CD4-positive, alpha-beta T cell treated with Interleukin-21 for 1 hour (primary cell): ENCODE measurements at places on chromosomes 1 and 21.
A peak's percentile ranks its signal among the peaks of the same experiment; 100 is the strongest.

GRCh38 chr1:199946305-199947155 lies 81.0 kb upstream of the NR5A2 start:
- DNase-seq: no peak

DNA sequence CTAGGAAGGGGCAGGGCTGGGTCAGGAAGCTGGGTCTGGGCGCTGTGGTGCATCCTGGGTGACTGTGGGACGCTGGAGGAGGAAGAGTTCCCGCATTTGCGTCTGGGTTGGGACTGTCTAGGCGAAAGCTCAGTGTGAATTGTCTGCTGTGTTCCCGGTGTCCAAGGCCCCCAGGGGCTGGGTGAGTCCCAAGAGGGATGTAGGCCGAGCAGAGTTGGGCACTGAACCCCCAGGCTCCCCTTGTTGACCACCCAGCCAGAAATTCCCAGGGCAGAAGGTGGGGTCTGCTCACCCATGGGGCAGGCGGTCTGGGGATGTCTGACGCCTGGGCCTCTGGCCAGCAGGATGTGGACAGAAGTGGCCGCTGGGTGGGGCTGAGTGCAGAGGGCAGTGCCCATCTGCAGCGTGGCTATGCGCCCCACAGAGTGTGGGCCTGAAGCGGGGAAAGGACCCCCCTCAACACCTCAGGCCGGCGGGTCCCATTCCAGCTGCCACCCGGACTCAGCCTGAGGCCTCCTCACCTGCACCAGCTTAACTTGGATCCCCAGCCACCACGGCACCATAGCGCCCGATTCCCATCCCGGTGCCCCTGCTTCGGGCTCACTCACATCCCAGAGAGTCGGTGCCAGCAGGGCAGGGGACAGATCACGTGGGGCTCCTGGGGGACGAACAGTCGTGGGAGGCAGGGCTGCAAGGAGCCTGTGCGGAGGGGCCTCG lies 37.0 kb upstream of the POFUT2 start:
- DNase-seq: no peak

GRCh38 chr1:147046189-147046862 lies 108.2 kb downstream of the NBPF12 start:
- peak; percentile 22 for DNase-seq

GRCh38 chr1:224769452-224770335 lies 153.6 kb downstream of the CNIH3 start:
- no peak for DNase-seq

DNA sequence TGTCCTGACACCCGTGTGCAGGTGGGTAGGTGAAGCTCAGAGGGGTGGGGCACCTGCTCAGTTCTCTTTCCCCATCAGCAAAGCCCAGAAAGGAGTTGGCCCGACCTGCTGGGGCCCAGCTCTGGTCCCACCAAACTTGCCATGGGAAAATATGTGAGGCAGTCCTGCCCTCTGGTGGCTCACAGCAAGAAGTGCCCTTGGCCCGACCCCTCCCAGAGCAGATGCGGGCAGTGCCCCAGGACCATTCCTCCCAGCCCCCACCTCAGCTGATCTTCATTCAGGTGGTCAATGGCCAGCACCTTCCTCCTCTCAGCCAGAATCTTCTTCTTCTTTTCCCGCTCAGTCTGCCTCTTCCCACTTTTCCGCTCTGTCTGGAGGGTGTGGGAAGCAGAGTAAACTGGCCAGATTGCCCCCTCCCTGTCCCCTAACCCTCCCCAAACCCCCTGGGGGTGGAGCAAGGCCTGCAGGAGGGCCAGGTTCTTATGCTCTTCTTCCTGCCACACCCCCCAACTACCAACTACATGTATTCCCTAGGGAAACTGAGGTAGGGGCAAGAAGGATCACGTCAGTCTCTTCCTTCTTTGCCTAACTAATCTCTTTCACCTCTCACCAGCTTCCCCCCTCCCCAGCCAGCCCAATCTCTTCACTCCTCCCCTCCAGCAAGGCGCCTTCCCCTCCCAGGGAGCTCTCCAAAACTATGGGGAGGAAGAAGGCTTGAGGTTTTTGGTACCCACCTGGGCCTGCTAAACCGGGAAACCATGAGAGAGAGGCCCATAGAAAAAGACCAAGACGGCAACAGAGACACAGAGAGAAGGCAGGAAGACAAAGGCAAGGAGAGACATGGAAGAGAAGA lies 15.6 kb downstream of the TNNT2 start:
- no peak for DNase-seq

- no peak for DNase-seq
Measured at GRCh38 chr1:220967911-220968310, 88.7 kb downstream of the HLX start.

DNA sequence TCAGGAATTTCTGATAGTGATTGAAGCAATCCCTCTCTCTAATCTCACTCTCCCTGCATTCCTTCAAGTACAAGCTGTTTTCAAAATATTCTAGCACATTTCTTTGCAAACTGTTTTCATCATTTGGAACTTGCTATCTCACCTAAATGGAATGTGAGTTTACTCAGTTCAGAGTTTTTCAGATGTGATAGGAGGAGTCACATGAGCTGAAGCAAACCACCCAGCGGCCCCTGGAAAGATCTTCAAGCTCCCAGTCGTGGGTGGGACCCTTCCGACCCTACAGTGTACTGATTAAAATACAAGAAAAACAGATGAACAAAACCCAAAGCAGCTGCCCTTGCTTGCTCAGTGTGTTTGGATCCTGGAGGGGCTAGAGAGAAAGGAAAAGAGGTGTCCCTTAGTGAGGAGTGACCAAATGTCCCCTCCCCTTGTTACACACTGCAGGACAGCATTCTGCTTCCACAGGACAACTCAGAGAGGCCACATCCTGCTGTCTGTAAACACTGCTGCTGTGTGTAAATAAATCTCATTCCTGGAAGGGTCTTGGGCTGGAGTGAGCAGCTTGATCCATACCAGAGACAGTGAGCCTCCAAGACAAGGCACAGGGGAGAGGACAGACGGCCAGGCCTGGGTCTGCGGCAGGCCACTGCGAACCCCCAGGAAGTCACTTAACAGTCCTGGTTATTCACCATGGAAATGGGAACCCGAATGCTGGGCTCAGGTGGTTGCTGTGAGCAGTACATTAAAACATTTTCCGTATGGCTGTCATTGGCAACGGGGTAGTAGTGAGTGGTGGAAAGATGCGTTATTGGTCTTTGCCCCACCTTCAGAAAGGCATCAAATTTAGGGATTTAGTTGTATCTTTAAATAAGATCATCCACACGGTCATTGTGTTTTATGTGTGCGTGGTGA lies 229.2 kb downstream of the RHOU start:
- no peak for DNase-seq

DNA sequence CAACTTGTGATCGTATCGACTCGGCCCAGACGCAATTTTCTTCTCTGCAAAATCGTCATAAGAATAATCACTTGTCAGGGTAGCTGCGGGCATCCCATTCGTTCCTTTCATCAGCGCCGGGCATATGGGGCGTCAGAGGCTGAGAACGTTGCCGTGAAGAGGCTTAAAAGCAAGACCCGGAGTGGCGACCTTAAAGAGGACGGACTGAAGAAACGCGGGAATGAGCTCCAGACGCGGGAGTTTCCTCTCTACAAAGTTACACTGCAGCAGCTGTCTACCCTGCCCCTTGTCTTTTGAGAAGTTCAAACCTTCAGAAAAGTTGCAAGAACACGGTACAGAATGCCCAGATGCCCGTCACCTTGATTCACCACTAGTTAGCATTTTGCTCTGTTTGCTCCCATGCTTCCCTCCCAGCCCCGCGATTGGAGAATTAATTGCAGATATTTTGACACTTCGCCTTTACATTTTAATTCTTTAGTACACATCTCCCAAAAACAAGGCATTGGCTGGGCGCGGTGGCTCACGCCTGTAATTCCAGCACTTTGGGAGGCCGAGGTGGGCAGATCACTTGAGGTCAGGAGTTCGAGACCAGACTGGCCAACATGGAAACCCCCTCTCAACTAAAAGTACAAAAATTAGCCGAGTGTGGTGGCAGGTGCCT lies 967 bp downstream of the CENPS start:
- no peak for DNase-seq

GRCh38 chr1:184392779-184393522 lies 6.1 kb downstream of the C1orf21 start:
- no peak for DNase-seq

GRCh38 chr1:71081697-71082080 lies 854 bp upstream of the ZRANB2 start:
- DNase-seq: no peak

- DNase-seq: no peak
Measured at GRCh38 chr1:18883079-18883478, 19.3 kb downstream of the ALDH4A1 start.

GRCh38 chr1:153206631-153207030 lies 3.4 kb downstream of the LELP1 start:
- no peak for DNase-seq

DNA sequence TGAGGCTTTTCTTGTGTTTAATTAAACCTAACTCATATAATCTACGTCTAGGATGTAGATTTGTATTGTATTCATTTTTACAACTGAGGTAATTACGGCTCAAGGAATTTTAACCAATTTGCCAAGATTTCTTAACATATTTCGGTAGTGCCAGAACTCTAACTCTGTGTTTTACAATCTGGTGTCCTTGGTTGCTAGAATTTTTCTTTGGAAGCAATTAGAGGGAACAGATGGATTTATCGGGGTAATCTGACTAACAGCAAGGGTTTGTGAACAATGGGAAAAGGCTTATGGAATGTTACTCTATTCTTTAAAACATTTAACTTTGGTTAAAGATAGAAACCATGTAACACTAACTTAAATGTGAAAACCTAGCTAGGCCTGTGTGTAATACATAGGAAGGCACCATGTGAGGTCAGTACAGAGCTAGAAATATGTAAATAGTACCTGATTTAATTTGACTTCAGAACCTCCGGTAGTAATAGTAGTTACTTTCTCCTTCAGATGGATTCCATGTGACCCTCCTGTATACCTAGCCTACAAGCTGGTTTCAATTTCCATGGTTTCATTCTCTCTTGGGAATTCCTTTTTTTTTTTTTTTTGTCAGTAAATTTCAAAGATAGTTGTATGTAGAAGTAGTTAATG lies 1.2 kb downstream of the MTF2 start:
- DNase-seq: peak; percentile 66

GRCh38 chr21:32794644-32795079 lies 23.1 kb upstream of the PAXBP1 start:
- no peak for DNase-seq

DNA sequence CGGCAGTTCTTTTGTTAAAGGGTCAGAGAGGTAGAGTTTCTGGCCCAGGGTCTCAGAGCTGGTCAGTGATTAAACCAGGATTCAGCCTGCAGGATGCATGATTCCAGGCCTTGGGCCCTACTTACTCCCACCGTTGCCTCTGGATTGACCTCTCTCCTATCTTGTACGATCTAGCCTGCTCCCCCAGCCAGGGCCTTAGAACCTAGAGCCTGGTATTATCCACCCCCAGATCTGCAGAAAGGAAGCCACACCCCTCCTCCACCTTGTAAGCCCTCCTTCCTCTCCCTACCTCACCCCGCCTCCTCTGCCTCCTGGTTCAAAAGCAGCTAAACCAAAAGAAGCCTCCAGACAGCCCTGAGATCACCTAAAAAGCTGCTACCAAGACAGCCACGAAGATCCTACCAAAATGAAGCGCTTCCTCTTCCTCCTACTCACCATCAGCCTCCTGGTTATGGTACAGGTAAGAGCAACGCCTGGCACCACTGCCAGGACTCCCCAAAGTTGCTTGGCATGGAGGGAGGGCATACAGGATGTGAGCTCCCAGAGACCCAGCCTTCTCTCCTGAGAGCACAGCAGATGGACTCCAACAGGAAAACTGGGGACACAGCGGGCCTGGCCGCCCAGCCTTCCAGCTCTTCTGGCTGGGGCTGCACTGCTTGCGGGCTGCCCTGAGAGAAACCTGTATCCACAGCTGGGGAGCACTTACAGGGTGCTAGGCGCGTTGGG lies at the start of gene CD52:
TSS of gene CD52 (plus strand) at position 347 of the 726 bp plus-strand sequence. CDS start at position 407, 60 bp downstream.
- peak; percentile 84 for DNase-seq

GRCh38 chr1:92346866-92347640 lies 48.2 kb downstream of the RPAP2 start:
- no peak for DNase-seq

- DNase-seq: peak; percentile 28
Measured at GRCh38 chr1:228445843-228446650, 29.4 kb upstream of the TRIM17 start.

- DNase-seq: no peak
Measured at GRCh38 chr1:101004061-101004460, 21.5 kb downstream of the DPH5 start.

DNA sequence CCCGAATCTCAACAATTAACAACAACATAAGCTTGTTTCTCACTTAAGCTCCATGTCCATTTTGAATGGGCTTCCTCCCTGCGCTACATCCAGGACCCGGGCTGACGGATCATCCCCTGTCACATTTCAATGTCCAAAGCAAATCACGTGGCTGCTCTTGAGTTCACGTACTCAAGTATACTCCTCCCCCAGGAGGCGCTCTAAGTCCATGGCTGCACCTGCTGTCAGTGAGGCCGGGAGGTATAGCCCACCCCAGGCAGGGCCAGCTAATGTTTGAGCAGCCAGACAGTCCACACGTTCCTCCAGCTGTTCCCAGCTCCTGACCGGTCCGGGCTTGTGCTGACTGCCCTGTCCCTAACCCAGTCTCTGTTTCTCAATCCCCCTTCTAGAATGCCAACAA lies 220.8 kb downstream of the SLC35F3 start:
- no peak for DNase-seq

- DNase-seq: no peak
Measured at GRCh38 chr1:10450156-10450814, 454 bp downstream of the CORT start.
